Stimulated activated CD4-positive, alpha-beta T cell treated with anti-CD3 and anti-CD28 coated beads, Interleukin-1b, Interleukin-23, amount 100 ng/mL, for 1 hour (primary cell): ENCODE measurements at places on chromosomes 2 and 18.

- no peak for DNase-seq
Measured at GRCh38 chr2:165645930-165646831, 147.9 kb downstream of the GALNT3 start.

DNA sequence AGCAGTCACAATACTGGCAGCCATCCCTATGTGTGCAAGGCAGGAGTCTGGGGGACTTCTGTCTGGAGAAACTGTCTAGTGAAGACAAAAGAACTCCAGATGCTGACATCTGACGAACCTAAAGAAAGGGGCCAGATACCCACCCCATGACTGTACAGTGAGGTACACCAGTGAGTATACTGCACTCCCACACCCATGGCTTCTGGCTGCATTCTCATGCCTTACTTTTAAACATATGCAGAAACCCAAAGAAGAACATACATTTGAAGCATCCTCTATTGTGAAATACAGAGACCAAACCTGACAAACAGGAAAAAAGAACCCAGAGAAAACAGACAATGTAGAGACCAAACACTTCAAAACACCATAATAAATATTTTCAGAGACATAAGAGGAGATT lies 102.2 kb downstream of the ACTR3 start:
- no peak for DNase-seq

DNA sequence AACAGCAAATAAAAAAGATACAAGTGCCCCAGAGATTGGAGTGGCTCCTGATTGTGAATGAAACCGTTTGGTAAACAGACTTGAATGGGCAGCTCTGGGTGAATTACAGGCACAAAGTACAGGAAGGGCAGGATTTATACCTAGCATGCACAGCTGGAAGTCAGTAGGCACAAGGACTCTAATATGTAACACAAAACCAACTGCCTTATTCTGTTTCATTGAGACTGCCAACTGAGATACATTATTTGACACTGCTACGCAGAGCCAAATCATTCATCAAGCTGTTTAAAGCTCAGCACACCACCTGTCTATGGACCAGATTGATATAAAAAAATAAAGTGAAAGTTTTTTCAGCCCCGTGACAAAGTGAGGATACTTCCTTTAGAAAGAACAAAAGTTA lies 541.2 kb downstream of the NUP35 start:
- no peak for DNase-seq

GRCh38 chr2:190254063-190254850 lies 65.4 kb downstream of the HIBCH start:
- no peak for DNase-seq

DNA sequence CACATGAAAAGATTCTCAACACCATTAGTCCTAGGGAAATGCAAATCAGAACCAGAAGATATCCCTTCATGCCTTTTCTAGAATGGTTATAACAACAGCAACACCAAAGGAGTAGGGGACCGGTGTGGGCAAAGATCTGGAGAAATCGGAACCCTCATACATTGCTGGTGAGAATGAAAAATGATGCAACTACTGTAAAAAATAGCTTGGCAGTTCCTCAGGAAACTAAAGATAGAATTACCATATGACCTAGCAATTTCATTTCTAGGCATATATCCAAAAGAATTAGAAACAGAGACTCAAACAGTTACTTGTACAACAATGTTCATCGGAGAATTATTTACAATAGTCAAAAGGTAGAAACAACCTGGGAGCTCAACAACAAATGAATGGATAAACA lies 29.2 kb upstream of the CDH7 start:
- no peak for DNase-seq

DNA sequence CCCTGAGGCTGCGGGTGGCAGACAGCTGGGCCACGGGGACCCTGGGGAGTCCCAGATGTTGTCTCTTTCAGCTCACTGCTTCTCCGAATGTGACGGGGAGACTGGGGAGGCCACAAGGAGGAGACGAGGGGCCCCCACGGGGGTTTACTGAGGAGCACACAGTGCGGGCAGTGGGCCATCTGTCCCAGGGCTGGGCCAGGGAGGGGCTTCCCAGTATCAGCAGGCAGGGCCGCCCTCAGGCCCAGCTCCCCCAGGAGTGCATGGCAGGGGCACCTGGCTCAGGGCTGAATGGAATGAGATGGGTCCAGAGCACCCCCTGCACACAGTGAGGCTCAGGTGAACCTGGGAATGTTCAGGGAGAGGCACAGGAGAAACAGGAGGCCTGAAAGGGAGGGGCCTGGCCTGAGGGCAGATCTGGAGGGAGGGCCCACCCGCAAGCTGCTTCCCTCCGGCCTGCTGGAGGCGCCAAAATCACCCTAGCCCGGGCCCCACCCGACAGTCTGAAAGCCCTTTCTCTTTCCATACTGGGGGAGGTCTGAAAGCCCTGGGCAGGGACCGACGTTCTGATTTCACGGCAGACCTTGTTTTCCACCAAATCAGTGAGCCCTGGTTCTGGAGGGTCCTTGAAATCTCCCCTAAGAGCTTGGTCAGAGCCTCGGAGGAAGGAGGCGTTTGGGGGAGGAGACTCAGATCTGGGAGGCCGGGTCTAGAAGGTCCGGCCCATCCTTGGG lies 35.5 kb upstream of the PTMA start:
- no peak for DNase-seq

GRCh38 chr2:102346381-102347130 lies 9.0 kb upstream of the IL18R1 start:
- no peak for DNase-seq
